D721Med (cell line): ENCODE measurements at places on chromosomes 1 and 21.

- DNase-seq: no peak
Observed at GRCh38 chr1:201553496-201554189, 14.7 kb downstream of the NAV1 start.

- DNase-seq: no peak
Observed at GRCh38 chr21:38261851-38262250, 5.1 kb downstream of the KCNJ15 start.

DNA sequence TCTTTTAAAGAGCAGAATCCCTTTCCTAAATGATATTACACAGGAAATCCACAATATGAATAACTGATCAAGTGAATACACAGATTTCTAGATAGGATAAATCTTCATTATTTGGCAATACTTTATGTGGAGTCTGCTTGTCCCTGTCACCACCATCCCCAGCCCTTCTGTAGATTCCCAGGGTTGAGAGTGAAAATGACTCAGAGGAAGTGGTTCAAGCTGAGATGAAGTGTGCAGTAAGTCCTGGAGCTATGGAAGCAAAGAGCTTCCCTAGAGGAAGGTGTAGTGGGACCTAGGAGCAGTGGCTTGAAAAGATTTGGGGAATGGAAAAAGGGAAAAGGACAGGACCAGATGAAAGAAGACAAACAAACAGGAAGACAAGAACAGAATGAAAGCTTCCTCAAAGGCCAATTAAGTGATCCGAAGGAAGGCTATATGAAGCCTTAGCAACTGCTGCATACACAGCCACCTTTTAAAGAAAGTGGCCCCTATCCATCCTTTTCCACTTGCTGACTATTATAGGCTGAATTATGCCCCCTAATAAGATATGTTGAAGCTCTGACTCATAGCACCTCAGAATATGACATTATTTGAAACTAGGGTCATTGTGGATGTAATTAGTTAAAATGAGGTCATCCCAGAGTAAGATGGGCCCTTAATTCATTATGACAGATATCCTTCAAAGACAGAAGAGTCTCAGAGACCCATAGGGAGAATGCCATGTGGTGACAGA lies 96.5 kb upstream of the CAMK1G start:
- DNase-seq: no peak

DNA sequence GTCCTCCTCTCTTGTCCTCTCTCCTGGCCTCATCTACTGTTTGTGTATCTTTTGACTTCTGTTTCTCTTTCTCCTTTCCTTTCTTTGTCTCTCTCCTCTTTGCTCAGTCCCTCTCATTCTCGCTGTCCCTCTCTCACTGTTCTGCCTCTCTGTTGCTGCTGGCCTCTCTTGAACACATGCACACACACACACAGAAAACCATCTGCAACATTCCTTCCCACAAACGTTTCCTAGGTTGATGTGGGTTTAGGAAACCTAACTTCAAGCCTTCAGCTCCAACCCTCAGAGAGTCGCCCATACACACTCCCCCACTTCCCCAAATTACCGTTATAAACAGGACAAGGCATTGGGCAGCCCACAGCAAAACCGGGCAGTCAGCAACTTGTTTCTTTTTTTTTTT lies 10.9 kb upstream of the SSBP3 start:
- no peak for DNase-seq

GRCh38 chr1:180623579-180624347 lies 8.1 kb upstream of the XPR1 start:
- DNase-seq: no peak

DNA sequence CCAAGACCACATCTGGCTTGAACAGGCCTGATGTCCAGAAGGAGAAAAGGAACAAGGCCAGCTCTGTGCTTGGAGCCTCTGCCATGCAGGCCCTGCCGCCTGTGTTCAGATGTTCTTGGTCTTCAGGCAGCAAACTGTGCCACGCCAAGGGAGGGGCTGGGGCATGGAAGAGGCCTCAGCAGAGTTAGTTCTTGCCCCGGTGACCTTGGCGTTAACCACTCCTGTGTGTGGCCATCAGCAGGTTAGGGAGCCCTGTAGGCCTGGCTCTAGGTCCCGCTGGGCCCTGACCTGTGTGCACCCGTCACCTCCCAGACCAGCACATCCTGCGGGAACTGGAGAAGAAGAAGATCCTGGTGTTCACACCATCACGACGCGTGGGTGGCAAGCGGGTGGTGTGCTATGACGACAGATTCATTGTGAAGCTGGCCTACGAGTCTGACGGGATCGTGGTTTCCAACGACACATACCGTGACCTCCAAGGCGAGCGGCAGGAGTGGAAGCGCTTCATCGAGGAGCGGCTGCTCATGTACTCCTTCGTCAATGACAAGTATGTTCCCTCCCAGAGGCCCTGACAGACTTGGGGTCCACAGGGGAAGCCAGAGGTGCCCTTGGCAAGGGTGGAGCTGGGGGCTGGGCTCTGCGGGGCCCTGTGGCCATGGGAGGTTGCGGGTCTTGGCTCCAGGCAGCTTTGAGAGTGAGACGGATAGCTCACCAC lies 7.1 kb downstream of the ZC3H12A start:
- DNase-seq: no peak

DNA sequence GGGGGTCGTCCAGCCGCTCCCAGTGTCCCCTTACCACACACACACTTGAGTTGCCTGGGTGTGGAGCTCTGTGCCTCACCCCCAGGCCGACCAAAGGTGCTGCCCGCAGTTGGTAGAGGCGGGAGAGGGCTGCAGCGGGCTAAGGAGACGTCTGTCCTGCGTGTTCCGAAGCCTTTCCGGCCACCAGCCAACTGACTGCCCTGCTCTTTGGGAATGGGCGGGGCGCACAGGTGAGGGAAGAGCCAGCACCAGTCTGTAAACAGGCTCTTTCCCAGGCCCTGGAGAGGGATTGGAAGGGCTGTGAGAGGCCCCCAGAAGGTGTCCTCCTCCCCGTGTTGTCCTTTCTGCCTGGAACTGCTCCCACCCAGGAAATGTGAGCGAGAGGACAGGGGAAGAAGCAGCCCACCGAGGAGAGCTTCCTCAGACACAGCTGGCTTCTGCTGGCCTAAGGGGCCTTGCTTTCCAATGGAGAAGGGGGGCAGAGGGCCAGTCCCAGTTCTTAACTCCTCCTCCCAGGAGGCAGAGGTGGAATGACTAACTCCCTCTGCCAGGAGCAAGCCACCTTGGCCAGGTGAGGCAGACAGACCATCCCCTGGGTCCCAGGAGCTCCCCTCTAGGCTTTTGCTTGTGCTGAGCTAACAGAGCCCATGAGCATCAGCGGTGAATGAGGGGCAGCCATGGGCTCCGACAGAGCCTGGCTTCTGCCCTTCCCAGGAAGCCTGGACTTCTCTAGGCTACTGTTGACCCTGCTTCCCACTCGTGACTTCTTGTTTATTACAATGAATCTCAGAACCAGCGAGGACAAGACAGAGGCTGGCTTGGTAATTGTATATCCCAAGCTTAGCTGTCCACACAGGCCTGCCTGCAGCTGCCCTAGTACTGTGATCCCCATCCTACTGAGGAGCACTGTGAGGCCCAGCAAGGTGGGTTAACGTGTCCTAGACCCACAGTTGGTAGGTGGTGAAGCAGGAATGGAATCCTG lies 158.1 kb upstream of the COA6 start:
- DNase-seq: no peak

DNA sequence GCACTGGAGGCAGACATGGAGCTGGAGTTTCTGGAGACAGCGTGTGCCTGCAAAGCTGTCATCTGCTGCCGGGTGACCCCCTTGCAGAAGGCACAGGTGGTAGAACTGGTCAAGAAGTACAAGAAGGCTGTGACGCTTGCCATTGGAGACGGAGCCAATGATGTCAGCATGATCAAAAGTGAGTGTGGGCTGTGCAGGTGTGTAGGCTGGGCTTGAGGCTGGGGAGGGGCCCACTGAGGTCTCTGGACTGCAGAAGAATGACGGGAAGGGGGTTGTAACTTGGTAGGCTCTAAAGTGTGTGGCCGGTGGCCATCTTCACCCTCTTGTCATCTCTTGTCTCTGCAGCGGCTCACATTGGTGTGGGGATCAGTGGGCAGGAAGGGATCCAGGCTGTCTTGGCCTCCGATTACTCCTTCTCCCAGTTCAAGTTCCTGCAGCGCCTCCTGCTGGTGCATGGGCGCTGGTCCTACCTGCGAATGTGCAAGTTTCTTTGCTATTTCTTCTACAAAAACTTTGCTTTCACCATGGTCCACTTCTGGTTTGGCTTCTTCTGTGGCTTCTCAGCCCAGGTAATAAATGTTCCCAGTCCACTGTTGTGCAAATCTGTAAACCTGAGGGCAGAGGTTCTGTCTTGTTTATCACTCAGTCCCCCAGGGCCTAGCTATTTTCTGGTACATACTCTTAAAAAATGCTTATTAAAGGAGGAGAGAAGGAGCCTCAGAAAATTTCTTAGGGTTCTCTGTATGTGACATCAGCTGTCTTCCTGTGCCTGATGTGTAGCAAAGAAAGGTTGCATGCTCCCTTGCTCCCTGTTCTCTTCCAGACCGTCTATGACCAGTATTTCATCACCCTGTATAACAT lies 19.9 kb downstream of the ATP8B2 start:
- DNase-seq: no peak

DNA sequence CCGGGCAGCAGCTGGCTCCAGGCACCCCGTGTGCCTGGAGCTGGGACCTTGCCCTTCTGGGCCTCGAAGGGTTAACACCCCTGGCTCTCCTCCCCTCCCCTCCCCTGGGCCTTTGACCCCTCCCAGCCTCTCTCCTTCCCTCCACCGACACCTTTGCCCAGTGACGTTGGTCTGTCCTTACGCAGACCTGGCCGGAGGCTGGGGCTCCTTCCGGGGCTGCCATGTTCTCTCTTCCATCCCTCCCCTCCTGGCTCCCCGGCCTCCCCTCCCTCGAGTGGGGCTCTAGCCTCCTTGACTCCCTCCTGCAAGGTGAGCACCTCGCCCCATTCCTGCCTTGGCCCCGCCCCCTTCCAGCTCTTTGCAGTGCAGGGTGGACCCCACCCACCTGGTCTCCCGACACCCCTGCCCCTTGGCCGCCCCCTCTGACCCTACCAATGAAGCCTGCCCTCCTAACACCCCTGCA lies at the start of gene TMEM82:
TSS of gene TMEM82 (plus strand) at position 161 of the 463 bp plus-strand sequence. CDS start at position 222, 61 bp downstream.
- DNase-seq: no peak

DNA sequence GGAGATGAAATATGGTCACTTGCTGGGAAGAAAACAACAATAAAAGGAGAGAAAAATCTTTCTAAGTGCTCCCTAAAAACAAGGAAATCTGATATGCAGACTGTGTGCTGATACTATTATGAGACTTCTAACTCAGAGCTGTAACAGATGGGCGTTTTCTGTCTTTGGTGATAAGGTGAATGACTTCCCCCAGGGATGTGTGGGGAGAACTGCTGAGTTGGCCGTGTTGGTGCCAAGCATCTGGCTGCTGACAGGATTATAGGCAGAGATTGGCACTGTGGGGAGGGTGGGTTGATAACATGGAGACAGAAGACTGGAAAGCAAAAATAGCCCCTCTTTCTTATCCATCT lies 438.5 kb upstream of the PLXNA2 start:
- no peak for DNase-seq

GRCh38 chr1:199878823-199879222 lies 148.7 kb upstream of the NR5A2 start:
- DNase-seq: no peak
